Endothelial cell of umbilical vein (primary cell): ENCODE measurements at places on chromosomes 16 and 17.

GRCh38 chr17:57456622-57457021 is 200.3 kb downstream of the MSI2 start:
- DNase-seq: no peak

DNA sequence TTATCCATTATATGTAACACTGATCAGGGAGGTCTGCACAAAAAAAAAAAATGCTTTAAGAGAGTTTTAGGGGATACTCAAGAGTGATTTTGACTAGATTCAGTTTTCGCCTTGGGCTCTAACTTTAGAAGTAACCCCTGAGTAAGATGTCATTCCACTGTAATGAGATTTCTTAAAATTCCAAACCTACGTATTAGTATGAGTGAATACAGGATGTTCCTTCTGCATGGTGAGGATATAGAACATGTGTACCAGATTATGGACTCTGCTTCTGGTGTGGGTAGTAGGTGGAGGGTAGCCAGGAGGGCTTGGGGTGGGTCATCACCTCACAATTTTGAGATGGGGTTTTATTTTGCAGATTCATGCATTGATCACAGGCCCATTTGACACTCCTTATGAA is 4.3 kb downstream of the UBE2Z start:
- DNase-seq: no peak

- DNase-seq: no peak
Observed at GRCh38 chr17:17696085-17696484, 14.8 kb downstream of the RAI1 start.

DNA sequence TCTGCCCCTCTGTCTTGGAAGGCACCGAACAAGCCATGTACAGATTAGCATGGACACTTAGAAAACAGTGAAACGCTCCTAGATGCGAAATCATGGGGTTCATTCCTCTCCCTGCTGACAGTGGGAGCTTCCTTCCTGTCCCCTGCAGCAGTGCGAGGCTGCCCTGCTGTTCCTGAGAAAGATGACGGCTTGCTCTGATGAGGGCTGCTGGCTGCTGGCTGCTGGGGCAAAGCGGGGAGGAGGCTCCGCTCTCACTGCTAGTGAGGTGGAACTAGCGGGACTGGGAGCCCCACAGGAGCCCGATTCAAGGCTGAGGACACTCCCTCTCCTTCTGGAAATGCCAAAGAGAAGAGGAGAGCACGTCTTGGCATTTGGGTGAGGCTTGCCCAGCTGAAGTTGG is 25.9 kb upstream of the CACNG4 start:
- DNase-seq: no peak

DNA sequence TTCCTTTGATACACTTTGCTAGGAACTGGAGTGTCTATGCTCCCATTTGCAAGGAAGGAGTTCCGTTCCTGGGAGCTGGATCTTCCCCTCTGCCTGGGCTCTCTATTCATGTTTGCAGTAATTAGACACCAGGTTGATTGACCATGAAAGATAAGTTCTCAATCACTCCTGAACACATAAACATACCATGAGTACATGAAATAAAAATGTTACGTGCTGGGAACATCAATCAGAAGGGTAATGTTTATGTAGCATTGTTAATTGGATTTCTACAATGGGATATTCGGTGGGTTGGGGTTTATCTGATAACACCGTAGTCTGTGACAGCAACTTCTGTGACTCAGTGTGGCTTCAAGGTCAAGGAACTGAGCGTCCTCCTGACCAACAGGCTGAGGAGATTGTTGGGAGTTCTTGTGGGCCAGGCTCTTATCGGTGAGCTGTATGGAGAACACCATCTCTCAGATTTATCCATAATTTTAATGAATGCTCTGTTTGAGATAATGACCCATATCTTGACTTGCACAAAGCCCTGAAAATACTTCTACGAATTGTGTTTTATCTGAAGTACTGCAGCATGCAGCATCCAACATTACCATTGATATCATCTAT is 136.4 kb downstream of the NPIPB5 start:
- DNase-seq: no peak

GRCh38 chr16:22381392-22381791 is 7.0 kb upstream of the CDR2 start:
- peak; percentile 10 for DNase-seq

DNA sequence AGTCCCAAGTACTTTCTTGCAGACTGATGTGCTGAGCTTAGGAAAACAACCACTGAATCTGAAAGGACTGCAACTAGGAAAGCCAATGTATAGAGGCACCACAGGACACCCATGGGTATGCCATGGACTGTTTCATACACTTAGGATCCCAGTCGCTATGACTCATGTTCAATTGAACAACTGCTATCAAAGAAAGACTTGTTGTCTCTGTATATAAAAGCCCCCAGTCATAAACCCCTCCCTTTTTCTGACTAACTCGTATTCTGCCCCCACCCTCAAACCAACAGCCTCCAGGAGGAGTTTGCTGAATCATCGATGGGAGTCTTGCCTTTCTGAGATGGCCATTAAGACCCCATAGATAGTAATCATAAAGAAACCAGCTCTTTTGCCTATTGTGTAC is 205.4 kb downstream of the ANKFN1 start:
- no peak for DNase-seq

DNA sequence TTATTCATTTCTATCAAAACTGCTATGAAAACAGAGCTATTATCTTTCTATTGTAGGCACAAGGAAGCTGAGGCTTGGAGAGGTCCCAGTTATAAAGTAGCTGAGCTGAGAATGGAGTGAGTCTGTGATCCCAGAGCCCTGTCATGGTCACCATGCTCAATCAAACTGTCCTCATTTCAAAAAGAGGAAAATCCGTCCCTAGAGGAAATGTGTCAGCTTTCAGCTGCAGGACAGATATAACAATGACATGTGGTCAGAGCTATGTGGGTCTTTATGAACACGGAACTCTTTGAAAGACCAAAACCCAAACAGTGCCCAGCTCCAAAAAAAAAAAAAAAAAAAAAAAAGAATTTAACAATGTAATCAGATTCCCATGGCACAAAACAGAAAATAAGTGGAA is 266.1 kb downstream of the XYLT1 start:
- DNase-seq: no peak

DNA sequence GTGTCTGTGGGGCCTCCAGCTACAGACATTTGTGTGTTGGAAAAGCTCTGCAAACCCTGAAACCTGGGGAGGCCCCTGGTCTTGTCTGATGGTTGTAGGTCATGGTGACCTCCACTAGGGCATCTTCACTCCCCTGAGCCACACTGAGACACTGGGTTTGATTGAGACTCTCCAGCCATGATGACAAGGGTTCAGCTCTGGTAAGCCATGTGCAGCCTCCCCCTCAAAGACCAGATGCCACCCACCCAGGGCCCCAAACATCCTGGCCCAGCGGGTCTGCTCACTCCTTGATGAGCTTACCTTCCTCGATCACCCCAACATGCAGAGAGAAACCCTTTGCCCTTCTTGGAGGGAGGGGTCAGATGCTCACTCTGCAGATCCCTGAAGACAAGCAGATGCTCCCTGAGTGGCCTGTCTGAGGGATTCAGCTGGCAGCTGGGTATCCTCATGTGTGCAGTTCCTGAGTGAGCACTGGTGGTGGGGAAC is 101.6 kb downstream of the METRNL start:
- DNase-seq: no peak

DNA sequence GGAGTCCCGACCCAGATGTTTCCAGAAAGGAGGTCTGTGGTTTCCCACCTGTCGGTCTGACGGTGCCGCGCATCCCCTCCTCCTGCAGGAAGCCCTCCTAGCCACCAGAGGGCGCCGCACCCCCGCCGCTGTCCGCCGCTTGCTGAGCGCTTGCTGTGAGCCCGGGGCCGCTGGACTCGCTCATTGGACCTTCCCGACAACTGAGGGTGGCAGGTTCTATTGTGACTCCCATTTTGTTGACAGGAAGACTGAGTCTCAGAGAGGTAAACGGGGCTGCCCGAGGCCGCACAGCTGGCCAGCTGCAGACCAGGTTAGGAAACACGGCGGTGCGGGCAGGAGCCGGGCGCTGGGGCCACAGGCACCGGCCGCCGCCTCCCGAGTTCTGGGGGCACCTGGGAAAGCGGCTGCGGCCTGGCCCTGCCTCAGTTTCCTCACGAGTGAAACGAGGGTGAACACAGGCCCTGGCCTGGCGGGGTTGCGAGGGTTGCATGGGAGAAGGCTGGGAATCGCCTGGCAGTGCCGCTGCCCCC is 191.1 kb upstream of the CIBAR2 start:
- DNase-seq: peak; percentile 44

- DNase-seq: peak; percentile 76
Observed at GRCh38 chr17:1573932-1574696, 11.5 kb upstream of the PITPNA start.

DNA sequence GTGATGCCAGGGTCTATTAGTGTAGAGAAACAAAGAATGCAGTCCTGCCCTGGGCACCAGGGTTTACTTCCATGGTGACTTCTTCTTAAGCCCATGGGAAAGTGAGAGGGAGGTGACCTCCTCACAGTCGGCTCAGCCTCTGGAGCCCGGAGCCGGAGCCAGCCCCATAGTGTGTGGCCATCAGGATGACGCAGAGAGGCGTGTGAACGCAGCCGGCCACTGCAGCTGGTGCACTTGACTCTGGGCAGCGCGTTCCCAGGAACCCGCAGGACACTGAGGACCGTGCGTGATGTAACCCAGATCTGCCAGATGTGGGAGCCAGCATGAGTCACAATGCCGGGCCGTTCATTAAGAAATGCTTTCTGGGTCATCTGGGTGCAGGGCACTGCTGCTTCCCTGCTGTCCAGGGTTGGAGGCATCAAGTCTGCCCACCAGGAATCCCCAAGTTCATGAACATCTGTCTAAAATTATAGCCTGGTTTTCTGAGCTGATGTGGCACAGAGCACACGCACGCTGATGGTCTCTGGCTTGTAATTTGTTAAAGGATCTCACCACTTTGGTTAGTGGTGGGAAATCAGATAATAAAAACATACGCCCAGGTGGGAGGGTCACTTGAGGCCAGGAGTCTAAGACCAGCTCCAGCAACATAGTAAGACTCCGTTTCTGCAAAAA is 114.1 kb downstream of the PITPNC1 start:
- DNase-seq: peak; percentile 54

GRCh38 chr17:81566461-81567126 is 14.4 kb upstream of the FAAP100 start:
- peak; percentile 97 for DNase-seq

GRCh38 chr17:43418441-43419374 is 19.9 kb downstream of the ARL4D start:
- no peak for DNase-seq

DNA sequence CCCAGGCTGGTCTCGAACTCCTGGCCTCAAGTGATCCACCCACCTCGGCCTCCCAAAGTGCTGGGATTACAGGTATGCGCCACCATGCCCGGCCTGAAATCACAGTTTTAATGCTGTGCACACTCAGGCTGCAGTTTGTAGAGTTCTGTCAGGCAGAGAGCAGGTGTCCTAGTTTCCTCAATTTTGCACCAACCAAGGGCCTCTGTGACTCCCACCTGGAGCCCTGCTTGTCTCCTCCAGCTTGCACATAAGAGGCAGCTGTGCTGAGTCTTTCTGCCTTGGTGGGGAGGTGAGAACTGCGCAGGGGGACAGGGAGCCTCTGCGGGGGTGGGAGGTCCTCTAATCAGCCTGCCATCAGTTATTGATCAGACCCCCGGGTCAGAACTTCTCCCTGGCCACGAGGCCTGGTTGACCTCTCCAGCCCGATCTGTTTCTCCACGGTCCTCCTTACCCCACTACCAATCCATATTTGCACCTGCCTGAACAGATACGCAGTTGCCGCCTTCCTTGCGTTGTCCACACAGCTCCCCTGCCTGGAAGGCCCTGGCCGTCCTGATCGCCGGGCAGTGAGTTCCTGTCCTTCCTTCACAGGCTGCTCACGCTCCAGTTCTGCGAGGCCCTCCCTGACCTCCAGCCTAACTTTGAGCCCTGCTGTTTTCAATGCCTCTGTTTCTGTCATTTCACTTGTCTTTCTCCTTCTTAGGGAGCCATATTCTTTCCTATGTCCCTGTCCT is 48.1 kb upstream of the SIAH1 start:
- no peak for DNase-seq

GRCh38 chr16:87459027-87459426 is 33.8 kb downstream of the ZCCHC14 start:
- DNase-seq: no peak

- no peak for DNase-seq
Observed at GRCh38 chr17:77312786-77313599, 172.2 kb downstream of the SEC14L1 start.

GRCh38 chr16:54632322-54633220 is 298.1 kb upstream of the IRX5 start:
- DNase-seq: no peak

DNA sequence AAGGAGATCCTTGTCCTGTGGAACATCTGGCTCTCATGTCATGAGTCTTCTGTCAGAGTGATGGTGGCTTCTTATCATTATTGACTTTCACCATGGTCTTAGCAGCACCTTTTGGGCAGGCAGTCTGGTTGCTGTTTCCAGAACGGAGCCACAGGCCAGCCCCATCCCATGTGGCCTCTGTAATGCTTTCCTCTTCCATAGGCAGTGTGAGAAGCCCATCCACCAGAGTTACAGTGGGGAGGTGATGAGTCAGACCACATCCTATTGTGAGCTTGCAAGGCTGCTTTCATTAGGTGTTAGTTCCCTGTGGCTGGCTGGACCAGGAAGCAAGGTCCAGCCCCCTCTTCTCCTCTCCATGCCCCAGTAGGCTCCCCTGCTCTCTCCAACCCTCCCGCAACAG is 30.8 kb upstream of the SPACA3 start:
- DNase-seq: no peak

GRCh38 chr17:17351356-17351891 is 48.3 kb downstream of the NT5M start:
- DNase-seq: no peak

- DNase-seq: peak; percentile 62
Observed at GRCh38 chr17:79838522-79839274, 542 bp downstream of the CBX4 start.

DNA sequence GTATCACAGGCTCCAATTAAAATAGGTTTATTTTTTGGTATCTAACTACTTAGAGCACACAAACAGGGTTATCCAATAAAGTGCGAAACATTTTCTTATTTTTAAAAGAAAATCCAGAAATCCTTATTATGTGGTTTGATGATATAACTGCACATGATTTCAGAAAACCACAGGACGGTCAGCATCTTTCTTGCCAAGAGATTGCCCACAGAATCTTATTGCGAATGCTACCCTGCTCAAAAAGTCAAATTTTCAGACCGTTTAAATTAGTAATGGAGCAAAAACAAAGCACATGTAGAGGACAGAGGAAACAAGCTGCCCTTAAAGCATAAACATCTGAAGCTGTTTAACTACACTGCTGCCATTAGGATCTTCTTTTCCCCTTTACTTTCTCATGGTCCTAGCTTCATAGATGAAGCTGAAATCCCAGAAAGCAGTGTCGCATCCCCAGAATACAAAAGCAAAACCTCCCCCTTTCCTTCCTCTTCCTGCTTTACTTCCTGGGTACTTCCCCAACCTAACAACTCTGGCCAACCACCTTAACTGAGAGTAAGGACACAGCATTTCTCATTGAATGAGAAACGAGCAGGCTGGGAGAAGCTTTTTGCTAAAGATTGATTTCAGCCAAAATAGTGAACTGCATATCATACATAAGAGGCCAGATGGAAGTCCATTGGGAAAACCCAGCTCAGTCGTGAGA is 43.7 kb downstream of the CMTM4 start:
- no peak for DNase-seq

- no peak for DNase-seq
Observed at GRCh38 chr17:82200743-82201497, 11.7 kb downstream of the CCDC57 start.
